Lung (tissue), 17 donors: ENCODE measurements at places on chromosomes 11 and 22.
A peak's percentile ranks its signal among the peaks of the same experiment; 100 is the strongest.

- no peak for DNase-seq
Measured at GRCh38 chr11:71555508-71555907, 7.3 kb downstream of the KRTAP5-9 start.

- no peak for DNase-seq
Measured at GRCh38 chr11:82631722-82632630, 101.7 kb downstream of the FAM181B start.

DNA sequence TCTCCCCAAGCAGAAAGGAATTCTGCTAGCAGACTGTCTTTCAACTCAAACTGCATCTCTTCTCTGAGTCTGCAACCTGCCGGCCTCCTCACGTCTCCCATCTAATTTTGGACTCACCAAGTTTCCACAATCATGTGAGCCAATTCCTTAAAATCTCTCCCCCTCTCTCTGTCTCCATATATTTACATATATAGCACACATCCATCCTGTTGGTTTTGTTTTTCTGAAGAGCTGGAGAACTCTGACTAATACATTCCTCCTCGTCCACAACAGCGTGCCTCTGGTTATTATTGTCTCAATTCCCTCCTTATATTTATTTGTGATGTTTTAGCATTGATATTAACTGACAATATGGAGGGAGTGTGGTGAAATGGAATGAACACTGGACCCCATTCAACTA lies 29.6 kb upstream of the FJX1 start:
- DNase-seq: no peak

DNA sequence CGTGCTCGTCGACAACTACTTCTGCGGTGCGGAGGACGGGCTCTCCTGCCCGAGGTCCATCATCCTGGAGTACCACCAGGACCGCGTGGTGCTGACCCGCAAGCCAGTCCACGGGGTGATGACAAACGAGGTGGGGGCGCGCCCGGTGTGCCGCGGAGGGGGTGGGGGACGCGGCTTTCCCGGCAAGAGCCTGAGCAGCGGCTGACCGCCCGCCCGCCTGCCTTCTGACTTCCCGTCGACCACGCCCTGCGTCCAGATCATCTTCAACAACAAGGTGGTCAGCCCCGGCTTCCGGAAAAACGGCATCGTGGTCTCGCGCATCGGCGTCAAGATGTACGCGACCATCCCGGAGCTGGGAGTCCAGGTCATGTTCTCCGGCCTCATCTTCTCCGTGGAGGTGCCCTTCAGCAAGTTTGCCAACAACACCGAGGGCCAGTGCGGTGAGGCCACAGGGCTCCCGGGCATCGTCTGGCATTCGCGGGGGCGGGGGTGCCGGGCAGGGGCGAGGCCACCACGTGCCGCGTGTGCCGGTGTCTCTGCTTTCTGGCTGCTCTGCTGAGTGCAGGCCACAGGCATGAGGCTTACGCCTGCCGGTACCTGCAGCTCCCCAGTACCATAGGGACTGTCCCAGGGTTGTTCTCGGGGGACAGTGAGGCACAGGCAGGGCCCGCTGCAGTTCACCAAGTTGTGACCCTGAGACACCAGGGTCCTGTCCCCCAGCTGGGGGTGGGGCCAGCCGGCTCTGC lies 28.5 kb upstream of the MUC5B start:
- DNase-seq: no peak

DNA sequence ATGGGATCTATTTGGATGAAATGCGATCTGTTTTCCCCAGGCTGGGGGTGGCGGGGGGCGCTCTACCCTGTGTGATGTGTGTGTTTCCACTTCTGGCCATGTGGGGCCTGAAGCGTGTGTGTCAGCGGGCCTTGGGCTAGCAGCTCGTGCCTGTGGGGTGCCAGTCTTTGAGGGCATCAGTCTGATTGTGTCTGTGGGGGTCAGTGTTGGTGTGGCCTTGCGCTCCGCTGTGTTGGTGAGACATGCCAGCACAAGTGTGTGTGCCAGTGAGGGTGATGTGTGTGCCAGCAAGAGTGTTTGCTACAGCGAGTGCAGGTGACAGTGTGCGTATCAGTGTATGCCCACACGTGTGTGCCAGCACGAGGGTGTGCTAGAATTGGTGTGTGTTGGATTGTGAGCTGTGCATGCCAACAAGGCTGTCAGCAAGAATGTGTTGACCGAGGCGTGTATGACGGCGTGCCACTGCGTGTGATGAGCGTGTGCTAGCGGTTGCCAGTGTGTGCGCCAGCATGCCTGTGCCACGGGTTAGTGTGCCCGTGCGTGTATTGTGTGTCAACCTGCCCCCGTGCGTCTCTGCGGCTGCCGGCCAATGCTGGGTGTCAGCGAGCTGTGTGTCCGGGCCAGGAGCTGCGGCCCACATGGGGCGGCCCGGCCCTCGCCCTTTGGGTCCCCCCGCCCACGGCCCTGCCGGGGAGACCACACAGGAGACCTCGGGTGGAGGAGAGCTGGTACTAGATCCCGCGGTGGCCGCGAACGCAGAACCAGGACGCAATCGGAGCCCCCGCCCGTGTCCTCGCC lies 519 bp downstream of the ARRB1 start:
- peak; percentile 64 for DNase-seq

DNA sequence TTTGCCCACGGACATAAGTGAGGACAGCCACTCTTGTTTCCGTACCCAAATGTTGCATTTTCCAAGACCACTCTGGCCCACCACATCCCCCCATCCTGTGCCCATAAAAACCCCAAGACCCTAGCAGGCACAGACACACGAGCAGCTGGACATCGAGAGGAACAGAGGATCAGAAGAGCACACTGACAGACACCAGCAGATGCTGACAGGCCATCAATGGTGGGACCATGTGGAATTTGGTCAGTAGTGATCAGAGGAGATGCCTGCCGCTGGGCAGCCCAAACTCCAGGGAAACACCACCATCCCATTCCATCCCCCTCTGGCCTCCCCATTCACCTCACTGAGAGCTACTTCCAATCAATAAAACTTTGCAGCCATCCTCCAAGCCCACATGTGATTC lies 87.0 kb downstream of the DLG2 start:
- DNase-seq: no peak
